Activated gamma-delta T cell (primary cell): ENCODE measurements at places on chromosomes 3 and 15.

DNA sequence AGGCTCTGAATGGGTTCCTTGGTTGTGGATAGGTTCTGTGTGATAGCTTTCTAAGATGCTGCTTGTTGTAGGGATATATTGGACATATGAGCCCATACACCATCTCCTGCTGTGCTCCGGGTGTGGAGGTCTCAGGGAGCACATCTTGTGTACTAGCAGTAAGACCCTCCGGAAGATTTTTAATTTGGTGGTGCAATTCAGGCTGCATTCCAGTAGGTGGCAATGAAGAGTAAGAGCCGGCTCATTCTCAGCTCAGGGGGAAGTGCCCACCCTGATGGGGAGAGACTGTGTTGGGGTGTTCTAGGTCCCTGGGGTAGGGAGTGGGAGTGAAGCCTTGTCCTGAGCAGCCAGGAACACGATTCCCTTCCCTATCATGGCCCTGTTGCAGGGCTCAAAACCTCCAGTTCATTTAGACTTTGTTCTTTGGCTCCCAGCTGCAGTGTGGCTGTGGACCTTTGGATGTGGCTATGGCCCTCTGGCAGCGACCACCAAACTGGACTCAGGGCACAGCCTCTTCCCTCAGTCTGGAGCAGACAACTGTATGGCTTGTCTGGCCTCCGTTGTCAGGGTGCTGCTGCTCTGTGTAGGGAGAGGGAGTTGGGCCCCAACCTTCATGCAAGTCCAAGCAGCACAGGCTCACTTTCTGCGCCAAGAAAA lies 104.7 kb downstream of the UNC13C start:
- DNase-seq: no peak

DNA sequence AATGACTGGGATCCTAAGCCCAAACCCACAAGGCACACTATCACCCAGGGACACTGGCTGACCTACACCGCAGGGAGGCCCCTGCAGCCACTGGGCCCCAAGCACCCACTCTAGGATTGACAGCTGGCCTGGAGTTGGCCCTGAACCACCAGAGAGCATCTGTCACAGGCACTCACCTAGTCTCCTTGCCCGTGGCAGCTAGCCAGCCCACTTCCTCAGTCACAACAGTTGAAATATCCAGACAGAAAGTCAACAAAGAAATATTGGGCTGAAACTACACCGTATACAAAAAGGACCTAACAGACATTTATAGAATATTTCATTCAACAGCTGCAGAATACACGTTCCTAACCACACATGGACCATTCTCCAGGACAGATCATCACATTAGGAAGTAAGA lies 5.2 kb upstream of the SPINK8 start:
- no peak for DNase-seq

- DNase-seq: no peak
Observed at GRCh38 chr3:66744986-66745385, 244.2 kb upstream of the LRIG1 start.

DNA sequence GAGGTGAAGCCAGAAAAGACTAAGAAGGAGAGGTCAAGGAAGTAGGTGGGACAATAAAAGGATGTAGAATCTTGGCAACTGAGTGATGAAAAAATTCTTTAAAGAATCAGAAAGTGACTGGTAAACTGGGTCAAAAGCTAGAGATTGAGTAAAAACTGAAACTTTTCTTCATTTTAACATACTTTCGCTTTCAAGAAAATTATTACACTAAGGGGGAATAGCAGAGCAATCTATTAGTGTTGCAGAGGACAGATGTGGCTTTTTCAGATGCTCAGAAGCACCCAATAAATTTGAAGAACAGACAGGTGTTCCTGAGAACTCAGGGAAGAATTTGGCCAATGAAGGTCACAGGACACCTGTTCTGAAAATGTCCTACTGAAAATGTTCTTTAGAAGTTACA lies 805.4 kb upstream of the ALCAM start:
- no peak for DNase-seq

DNA sequence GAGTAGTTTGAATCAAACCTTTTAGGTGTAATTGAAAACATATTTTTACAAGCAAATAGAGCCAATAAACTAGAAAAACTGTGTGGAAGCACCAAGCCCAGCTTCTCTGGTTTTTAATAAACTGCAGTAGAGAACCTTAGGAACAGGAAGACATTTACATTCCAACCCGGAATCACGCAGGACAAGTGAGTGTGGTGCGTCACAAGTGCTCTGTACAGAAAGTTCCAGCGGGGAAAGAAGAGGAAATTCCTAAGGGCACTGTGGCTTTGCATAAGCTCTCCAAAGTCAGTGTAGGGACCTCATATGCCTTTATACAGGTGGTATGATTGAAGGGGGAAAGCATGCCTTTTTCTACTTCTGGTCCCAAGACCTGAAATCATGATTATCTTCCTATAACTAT lies 21.6 kb downstream of the COL8A1 start:
- no peak for DNase-seq

- DNase-seq: no peak
Observed at GRCh38 chr15:75732177-75732808, 19.6 kb upstream of the CSPG4 start.

GRCh38 chr3:130948001-130948773 lies 54.3 kb downstream of the ATP2C1 start:
- DNase-seq: no peak

DNA sequence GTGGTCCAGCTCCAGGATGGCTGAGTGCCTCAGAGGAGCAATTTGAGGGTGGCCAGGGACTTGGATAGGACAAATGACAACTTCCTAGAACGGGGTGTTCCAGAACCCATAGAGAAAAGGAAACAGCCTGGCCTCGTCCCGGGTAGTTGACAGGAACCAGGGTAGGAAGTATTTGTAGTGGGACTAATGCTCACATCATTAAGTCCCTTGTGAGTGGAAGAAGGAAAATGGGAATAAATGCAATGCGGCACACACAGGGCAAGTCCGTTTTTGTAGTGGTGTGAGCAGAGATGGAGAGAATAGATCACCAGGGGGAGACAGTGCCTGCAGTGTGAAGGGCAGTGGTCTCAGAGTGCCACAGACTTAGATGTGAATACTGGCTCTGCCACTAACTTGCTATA lies 19.6 kb downstream of the TIMP4 start:
- DNase-seq: no peak

GRCh38 chr3:152382312-152383135 lies 113.8 kb downstream of the MBNL1 start:
- no peak for DNase-seq

DNA sequence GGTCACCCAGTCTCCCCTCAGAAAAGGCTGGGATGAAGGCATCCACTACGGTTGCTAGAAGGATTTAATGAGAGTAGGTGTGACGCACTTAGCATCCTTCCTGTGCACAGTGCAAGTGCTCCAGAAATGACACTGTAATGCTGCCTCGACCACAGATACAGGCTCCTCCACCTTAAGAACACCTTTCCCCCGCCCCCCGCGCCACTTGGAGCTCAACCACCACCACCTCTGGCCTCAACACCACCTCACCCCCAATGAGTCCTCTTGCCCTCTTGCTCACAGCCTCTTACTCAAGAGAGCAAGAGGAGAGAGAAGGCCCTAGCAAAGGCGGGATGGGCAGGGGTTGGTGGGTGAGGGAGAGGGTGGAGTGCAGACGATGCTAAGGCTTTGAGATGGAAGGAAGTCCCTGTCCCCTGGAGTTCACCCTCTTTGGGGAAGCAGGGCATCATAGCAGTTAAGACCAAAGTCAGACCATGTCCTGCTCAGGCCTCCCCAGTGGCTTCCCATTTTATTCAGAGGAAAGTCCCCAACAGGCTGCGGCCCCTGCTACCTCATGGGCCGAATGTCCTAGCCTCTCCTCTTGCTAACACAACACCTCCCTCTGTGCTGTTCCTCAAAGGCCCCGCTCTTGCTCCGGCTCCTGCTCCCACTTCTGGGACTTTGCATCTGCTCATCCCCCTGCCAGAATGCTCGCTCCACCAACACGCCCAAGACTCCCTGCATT lies 8.3 kb downstream of the STARD5 start:
- DNase-seq: peak; percentile 36

- DNase-seq: no peak
Observed at GRCh38 chr3:142645236-142645793, 49.1 kb downstream of the PLS1 start.

GRCh38 chr3:114623420-114624046 lies 329.7 kb downstream of the TIGIT start:
- no peak for DNase-seq

GRCh38 chr3:2211568-2211967 lies 112.9 kb downstream of the CNTN4 start:
- no peak for DNase-seq

DNA sequence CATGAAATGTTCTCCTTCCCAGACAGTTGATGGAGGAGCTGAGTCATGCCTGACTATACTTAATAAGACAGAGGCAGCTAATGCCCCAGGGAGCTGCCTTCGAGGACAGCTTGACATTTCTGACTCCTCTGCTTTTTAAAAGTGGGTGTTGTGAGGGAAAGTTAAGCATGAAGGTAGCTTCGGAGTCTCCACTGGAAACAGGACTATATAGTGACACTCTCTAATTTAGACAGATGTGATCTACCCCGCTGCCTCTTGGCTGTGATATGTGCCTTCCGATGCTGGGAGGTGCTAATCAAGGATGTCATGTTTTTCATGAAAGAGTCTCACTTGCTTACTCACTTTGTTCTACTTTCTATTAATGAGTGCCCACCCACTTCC lies 72.7 kb downstream of the IL1RAP start:
- DNase-seq: no peak

- DNase-seq: no peak
Observed at GRCh38 chr3:176078906-176079305, 1118.4 kb downstream of the TBL1XR1 start.

DNA sequence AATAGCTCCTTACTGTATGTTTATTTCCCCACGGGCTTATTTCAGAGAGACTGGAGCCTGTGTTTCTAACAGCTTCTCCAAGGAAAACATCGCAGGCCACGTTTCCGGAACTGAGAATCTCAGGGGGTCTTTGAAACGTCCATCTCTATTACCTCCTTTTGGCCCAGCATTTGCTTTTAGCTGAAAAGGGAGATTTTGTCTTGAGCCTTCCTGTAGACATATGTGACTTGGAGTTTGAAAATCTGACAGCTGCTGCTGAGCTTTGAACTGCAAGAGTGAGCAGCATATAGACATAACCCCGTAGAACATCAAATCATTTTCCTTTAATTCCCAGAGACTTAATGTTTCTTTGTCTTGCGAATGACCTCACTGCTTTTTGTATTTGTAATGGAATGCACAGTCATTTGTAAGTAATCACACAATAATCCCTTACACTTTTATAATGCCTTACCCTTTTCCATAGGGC lies 54.6 kb downstream of the LPP start:
- no peak for DNase-seq

- no peak for DNase-seq
Observed at GRCh38 chr3:160196511-160197104, 28.6 kb upstream of the C3orf80 start.

DNA sequence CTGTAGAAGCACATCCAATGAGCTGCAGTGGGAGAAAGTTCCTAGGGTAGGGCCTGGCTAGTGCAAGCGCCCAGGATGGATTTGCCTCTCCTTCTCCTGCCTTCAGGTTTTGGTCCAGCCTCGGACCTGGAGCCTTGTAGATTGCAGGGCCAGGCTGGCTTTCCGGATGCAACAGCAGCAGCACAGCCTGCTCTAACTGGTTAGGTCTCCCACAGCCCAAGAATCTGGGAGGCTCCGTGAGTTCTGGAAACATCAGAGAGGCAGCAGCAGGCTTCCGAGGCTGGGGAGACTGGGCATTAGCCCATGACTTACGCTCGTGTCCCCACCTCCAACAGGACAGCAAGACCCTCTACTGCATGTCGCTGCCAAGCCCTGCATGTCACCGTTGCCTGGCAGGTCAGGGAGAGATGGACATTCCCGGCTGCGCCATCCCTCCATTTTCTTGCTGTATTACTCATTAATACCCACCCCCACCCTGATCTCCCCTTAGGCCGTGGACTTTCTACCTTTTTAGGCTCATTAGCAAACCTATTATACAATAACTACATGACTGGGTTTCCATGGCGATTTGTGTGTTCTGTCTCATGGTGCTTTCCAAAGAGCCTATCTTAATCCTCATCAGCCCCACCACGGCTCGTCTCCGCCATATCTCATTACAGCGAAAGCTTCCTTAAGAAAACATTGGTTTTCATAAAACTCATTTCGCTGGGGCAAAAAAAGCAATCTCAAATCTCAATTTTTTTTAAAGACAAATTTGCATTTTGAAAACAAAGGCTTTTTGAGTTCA lies 40.9 kb upstream of the RGMA start:
- no peak for DNase-seq

DNA sequence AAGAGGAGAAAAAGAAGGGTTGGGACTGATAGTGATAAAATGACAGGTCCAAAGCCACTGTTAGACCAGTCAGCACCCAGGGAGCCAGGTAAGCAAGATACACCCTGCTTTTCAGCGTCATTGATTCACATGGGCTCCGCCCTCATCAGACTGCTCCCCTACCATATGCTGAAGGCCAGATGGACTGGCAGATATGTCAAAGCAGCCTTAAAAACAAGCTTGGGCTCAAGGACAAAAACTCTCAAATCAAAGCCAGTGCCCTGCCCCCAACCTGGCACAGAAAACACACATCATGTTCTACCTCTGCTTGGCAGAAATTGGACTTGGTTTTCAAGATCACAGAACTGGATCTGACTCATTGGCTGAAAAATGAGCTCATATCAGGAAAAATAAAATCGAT lies 33.4 kb downstream of the SH3BP5 start:
- DNase-seq: no peak

GRCh38 chr3:113685124-113685523 lies 11.3 kb downstream of the USF3 start:
- no peak for DNase-seq

DNA sequence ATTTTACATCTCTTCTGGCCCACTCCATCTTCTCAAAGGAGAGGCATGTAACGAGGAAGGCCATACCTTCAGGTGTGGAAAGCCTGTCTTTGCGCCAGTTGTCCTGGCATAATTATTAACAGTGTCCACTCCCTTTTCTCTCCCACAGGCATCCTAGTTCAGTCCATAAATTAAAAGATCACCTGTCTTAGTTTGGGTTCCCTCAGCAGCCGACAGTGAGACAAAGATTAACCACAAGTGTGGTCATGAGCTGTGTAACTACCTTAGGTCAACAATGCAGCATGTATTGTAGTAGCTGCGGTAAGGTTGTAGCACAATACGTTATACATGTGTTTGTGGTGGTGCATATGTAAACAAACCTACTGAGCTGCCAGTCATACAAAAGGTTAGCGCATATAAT lies 103.3 kb upstream of the GALNT15 start:
- DNase-seq: no peak

DNA sequence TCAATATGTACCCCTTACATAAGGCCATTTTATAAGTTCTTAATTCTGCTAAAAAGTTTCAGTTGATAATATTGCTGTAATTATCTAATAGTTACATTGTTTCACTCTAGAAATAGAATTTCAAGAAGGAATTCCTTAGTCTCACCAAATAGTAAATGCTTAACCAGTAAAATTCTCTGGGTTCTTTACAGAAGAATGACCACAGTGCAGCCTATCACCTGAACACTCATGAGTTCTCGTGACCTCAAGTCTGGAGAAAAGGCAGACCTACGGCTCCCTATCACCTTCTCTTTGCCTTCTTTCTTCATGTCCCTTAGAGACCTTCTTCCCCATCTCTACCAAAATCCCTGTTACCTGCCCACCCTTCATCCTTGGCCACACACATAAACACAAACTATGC lies 30.9 kb downstream of the CCDC191 start:
- DNase-seq: no peak

GRCh38 chr3:12895391-12896062 lies 54.2 kb upstream of the RPL32 start:
- DNase-seq: no peak
